ENCODE measurements at places on chromosomes 3 and 15.

- no peak for DNase-seq
These were observed 22.8 kb downstream of the FEM1B start for GRCh38 chr15:68300115-68300940.

- DNase-seq = no peak
These were observed 18.2 kb upstream of the ITGA11 start for GRCh38 chr15:68450192-68450591.

DNA sequence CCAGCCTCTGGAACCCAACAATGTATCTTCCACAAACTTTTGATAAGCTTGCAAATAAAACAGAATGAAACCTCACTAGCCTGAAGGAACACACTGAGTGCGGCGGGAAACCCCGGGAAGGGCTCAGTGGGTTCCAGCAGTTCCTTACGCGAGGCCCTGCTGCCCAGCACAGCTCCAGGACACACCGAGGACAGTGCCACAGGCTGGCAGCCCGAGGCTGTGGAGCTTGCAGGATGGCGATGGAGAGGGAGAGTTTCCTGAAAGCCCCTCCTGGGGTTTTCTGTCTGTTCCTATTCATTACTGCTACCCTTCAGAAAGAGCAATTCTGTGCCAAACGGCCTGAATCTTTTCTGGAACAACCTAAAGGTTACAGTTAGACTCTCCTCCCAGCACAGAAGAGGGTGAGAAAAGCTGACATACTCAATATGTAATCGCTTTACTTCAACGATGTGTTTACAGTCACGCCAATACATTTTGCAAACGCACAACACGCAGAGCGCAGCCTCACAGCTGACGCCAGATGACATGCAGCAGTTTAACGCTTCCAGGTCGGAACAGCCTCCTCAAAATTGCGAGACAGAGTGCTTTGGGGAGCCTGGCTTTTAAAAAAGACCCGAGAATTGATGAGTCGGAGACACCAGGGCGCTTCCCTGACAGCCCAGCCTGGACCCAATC lies 57.1 kb upstream of the RPL32 start:
- no peak for DNase-seq

DNA sequence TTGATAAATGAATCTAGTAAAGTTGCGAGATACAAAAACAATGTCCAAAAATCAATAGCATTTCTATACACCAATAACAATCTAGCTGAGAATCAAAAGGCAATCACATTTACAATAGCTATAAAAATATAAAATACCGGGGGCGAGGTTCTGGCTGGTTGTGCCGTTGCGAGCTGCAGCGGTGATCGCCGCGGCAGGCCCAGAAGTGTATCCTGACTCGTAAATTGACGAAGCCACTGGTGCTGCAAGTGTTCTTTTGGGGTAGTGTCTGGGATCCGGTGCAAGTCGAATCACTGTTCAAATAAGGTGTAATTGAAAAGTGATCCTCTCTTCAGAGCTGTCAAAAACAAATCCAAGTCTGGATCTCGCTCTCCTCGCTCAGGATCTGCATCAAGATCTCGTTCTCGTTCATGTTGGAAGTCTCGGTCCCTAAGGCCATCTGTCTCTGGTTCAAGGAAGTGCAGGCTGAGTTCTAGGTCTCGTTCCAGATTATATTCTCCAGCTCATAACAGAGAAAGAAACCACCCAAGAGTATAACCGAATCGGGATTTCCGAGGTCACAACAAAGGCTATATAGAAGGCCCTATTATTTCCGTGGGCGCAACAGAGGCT lies 80.1 kb upstream of the STT3B start:
- no peak for DNase-seq

- DNase-seq = no peak
These were observed 30.7 kb upstream of the CSTA start for GRCh38 chr3:122294359-122294758.

DNA sequence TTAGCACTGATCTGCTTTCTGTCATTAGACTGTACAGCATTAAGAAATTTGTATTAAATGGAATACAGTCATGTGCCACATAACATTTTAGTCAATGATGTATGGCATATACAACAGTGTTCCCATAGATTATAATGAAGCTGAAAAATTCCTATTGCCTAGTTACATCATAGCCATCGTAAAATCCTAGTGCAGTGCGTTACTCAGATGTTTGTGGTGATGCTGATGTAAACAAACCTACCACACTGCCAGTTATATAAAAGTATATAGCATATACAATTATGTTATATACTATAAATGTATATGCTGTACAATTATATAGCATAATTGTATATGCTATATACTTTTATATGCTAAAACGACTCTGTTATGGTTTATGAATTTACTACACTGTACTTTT lies 41.7 kb downstream of the APH1B start:
- DNase-seq = no peak

DNA sequence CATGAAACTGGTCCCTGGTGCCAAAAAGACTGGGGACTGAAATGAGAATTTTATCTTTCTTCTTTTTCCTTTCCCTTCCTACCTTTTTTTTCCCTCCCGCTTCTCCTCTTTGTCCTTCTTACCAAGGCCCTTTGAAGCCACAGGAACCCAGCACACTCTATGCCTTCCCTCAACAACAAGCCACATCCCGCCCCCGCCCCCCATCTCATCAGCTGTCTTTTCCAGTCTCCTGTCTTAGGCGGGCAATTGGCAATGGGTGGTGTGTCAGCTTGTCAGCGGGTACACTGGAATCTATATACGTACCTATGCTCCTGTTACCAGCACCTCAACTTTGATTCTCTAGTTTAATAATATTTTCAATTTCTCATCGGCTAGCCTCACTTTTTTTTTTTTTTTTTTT lies 56.3 kb upstream of the CHD2 start:
- DNase-seq = no peak

GRCh38 chr3:73665286-73665685 lies 40.5 kb upstream of the PDZRN3 start:
- DNase-seq = no peak

DNA sequence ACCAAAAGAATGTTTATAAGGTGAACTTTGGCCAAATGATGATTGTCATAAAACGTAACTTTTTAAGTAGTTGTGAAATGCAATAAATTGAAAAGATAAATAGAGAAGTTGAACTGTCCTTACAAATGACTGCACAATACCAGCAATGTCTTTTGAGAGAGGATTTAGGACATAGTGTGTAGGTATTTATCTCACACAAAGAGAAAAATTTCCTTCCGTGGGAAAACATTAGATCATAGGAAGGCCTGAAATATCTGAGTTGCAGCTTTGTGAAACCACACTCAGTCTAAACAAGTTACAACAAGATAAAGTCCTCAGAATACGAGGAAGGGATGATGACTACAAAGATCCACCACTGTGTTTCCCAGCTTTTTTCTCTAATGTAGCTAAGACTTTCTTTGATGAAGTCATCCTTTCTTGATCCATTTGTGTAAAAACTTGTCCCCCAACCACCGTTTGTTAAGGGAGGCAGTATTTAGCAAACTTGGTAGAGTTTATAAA lies 16.0 kb downstream of the ROBO2 start:
- DNase-seq = no peak

GRCh38 chr3:62028236-62028635 lies 345.1 kb downstream of the FEZF2 start:
- no peak for DNase-seq

GRCh38 chr3:169660709-169661360 lies 2.7 kb downstream of the MECOM start:
- DNase-seq = no peak

Measured in activated T-helper 1 cell treated with Interleukin-2 at 50 U/mL for 16 hours (primary cell).